CD4-positive, alpha-beta T cell treated with Interleukin-6 at 100 ng/mL for 8 hours (primary cell): ENCODE measurements at places on chromosomes 4 and X.

- DNase-seq = no peak
Observed at GRCh38 chr4:76590798-76591281, 155.8 kb downstream of the SHROOM3 start.

- peak; percentile 22 for DNase-seq
Observed at GRCh38 chrX:71253253-71254091, 468 bp downstream of the ZMYM3 start.

DNA sequence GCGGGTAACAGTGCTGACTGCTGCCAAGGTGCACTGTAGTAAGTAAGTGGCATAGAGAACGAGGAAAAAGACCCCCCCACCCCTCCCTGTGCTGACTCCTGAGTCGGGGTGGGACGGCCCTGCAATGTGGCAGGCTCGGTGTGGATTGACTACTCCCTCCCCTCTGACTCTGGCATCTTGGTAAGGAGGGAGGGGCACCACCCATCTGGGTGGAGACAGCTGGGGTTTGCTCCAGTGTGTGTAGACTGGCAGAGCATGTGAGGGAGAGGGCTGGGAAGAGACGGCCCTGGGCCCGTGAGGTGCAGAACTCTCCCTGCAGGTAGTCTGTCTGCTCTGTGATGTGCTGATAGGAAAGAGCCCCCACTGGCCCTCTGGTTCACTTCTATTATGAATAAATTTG lies 31.0 kb downstream of the NSG1 start:
- no peak for DNase-seq

- peak; percentile 36 for DNase-seq
Observed at GRCh38 chrX:24498181-24498580, 33.1 kb downstream of the PDK3 start.

GRCh38 chr4:87716371-87717265 lies 66.5 kb downstream of the DMP1 start:
- DNase-seq = no peak

DNA sequence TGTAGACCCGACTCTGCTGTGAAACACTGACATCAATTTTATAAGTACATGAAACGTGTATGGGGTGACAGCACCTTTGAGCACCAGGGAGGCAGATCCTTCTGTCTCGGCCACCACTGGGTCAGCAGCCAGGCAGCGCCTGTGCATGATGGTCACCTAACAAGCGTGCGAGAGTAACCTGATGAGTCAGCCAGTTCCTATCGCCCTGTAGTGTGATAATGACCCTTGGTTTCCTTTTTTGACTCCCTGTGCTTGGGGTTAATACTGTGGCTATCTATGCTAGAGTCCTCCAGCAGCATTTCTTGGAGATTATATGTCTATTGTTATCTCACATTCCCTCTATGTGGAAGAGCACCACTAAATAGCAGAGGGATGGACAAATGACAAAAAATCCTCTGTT lies 101.6 kb downstream of the NPNT start:
- no peak for DNase-seq

DNA sequence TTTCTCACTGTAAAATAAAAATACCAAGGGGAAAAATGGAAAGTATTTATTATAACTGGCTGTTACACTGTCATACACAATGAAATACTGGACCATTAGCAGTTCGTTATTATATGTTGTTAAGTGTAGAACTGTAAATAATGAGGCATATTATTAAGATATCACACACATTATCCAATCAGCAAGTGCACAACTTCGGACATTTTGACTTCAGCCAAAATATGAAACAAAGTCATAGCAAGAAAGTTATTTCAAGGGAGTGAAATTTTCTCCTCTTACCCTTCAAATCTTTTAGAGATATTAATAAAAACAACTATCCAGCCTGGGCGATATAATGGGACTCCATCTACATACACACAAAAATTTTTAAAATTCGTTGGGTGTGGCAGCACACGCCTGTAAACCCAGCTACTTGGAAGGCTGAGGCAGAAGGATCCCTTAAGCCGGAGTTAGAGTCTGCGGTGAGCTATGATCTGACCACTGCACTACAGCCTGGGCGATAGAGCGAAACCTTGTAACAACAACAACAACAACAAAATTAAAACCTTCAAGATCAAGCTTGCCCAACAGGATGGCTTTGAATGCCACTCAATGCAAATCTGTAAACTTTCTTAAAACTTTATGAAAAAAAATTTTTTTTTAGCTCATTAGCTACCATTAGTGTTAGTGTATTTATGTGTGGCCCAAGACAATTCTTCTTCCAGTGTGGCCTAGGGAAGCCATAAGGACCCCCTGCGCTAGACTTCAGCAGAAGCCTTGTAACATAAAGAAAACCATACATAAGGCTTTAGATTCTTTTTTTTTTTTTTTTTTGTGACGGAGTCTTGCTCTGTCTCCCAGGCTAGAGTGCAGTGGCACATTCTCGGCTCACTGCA lies 1.3 kb upstream of the CISD2 start:
- no peak for DNase-seq

GRCh38 chrX:69616457-69617203 lies 717 bp downstream of the EDA start:
- DNase-seq = no peak

DNA sequence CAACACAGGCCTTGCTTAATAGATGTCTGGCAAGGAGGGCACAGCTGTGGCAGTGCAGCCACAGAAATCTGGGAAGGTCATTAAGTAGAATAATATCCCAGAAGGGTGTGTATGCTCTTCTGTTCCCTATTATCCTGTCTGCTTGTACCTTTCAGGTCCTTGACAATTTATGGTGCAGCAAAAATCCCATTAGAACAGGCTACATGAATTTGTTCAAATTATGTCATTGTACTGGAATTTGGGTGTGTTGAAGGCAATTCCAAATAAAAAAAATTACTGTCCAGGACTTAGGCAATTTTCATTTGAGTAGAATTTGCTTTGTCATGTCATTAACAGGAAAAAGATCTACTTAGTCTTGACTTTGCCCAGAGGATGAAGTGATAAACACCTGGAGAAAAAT lies 192.1 kb downstream of the IDS start:
- no peak for DNase-seq

DNA sequence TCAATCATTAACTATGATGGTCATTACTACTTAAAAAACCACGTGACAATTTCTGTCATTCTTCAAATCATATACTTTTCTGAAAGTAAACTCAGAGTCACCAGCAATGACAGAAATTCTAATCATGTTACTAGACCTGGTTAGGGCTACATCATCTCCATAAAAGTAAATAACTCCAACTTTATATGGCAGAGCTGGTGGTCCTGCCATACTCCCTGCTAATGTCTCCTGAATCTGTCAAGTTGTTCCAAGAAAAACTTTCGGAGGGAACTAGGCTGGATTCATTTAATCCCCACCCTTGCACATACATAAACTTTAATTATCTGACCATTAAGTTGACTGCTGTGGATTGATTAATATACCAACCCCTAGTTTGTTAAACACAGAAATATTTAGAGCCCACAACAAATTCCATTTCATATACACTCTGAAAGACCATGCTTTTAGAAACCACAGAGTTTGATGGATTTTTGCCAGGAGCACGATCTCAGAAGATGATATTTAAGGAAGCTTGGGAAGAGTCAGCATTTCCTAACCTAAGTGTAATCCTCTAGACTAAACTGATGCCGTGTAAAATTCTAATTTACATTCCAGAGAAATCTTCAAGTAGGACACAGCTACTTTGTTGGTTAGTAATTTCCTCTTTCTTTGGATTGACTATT lies 577.0 kb downstream of the FAT4 start:
- no peak for DNase-seq

GRCh38 chr4:150023489-150023888 lies 54.8 kb upstream of the DCLK2 start:
- DNase-seq = no peak
